ENCODE measurements at places on chromosomes 3 and 15.

DNA sequence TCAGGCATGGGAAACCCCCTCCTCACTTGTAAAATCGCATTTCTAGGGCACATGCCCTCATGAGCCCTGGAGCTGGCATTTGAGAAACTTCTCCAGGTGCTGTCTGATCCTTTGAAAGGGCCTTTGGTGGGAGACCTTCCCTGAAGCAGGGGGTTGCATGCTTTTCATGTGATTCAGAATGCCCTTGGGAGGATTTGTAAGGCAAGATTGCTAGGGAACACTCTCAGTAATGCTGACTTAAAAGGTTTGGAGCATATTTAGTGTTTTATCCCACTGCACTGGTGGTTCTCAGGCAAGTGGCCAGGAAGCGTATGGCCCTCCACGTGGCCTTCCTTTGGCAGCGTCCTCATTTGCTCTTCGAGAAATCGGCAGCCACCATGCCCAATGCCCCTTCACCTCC is 164.1 kb downstream of the ARRDC4 start:
- no peak for DNase-seq

GRCh38 chr3:149717391-149718056 is 34.8 kb downstream of the COMMD2 start:
- peak; percentile 35 for DNase-seq

GRCh38 chr15:43911235-43911781 is 84.5 kb downstream of the WDR76 start:
- no peak for DNase-seq

DNA sequence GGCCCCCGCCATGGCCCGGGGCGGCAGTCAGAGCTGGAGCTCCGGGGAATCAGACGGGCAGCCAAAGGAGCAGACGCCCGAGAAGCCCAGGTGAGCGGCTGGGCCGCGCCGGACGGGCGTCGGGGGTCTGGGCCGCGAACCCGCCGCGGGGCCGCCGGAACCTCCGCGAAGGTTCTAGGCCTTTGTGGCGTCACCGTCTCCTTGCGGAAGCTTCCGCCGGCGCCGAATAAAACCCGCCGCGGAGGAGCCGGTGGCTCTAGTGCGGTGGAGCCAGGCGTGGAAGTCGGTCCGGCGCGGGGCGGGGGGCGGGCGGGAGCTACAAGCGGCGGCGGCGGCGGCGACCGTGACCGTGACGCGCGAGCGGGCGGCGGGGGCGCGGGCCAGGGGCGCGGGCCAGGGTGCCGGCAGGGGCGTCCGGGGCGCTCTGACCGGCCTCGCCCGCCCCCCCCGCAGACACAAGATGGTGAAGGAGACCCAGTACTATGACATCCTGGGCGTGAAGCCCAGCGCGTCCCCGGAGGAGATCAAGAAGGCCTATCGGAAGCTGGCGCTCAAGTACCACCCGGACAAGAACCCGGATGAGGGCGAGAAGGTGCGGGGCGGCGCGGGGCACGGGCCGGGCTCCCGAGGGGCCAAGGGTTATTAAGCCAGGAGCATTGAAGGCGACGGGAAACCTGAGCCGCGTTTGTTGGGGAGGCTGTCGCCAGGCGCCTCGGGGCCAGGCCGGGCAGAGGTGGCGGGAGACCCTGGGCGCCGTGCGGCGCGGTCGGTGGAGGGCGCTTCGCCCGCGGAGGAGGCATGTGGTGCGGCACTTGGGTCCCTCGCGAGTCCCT is at the start of gene DNAJA4:
Gene DNAJA4, plus strand, starts transcription at position 259 of the 833 bp plus-strand sequence. Its CDS starts 202 bp downstream, at position 461.
- DNase-seq: no peak

GRCh38 chr3:111831840-111832239 is 27.2 kb upstream of the PHLDB2 start:
- no peak for DNase-seq

DNA sequence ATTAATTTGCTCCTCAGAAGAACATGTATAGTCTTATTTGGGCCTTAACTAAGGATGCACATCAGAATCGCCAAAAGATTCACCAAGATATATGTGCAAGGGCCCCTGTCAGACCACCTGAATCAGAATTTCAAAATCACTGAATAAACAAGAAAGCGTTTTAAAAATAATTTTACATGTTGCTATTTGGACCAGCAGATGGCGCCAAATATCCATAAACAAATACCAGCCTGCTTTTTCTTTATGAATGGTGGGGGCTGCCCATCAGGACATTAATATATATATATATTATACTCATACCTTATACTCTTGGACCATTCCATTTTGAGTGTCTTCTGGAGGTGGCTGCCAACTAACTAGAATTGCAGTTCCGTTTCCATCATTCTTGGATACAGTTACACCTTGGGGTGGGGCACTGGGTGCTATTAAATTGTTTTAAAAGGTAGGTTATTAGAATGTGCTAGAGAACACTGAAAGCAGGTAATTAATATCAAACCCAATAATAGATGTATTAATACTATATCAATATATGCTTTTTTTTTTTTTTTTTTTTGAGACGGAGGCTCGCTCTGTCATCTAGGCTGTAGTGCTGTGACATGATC is 1108.3 kb downstream of the ROBO1 start:
- no peak for DNase-seq

DNA sequence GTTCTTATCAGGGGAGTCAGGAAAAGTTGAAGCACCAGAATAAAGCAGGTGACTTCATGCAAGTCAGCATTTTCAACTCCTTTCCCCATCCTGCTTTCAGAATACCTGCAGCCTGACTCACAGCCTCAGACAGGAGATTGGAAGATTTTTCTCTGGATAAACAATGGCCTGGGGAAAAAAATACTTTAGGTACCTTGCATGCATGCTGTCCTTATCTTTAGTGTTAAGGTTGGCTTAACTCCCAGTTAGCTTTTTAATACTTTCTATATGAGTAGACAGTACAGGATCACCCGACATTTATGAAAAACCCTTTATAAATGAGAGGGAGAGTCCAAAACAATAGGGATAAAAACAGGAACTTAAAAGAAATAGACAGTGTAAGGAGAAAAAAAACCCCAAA is 53.6 kb downstream of the PAK2 start:
- no peak for DNase-seq

GRCh38 chr15:100438570-100438969 is 90.2 kb downstream of the CERS3 start:
- DNase-seq: no peak

DNA sequence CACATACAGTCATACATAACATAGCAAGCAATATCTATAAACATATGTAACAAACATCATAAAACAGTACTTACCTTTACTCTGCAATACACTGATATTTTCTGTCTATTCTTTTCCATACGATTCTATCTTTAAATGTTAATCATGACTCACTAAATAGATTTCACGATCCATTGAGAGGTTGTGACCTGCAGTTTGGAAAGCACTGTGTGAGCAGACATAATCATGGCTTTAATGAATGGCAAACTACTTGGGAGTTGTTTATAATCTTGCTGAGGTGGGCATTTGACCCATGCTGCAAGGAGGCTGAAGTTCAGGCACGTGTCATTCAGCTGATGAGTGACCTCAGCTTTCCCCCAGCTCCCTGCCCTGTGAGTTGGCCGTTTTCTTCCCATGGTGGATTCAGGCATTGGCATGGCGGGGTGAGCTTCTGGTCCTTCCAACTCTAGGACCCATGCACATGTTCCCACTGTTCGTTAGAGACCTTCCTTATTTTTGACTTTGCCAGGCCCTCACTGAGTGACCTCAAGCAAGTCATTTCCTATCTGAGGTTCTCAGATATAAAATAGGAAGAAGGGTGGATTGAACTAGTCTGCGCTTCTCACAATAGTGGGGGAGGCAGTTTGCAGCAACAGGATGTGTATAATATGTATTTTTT is 41.7 kb downstream of the PAQR5 start:
- DNase-seq: no peak

GRCh38 chr3:126947429-126947828 is 35.5 kb upstream of the PLXNA1 start:
- DNase-seq: no peak

GRCh38 chr15:89360294-89360971 is 25.8 kb upstream of the POLG start:
- DNase-seq: no peak

- DNase-seq: no peak
Observed at GRCh38 chr3:76470285-76470684, 569.6 kb upstream of the ROBO2 start.

GRCh38 chr3:54171509-54171908 is 49.2 kb downstream of the CACNA2D3 start:
- DNase-seq: no peak

DNA sequence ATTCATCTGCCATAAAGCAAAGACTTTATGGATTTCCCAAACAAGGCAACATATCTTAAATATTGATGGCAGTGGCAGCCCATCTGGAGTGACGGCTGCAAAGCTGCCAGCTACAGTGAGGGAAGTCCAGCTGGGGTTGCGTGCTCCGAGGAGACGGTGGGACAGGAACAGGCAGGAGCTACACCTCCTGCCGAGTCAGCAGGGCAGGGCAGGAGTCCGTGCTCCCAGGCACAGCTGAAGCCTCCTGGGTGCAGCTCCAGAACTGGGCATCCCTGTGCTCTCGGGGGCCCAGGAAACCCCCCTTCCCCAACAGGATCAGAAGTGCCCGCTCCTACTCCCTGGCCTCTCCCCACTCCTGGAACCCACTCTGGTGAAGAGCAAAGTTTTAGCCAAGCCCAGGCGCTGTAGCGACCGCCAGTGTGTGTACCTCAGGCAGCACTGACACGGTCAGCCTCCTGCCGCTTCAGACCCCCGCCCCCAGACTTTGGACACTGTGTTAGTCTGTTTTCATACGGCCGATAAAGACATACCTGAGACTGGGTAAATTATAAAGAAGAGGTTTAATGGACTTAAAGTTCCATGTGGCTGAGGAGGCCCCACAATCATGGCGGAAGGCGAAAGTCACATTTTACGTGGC is 556.4 kb upstream of the CCDC54 start:
- DNase-seq: no peak

GRCh38 chr15:60340207-60340921 is 57.4 kb downstream of the ANXA2 start:
- DNase-seq: no peak

DNA sequence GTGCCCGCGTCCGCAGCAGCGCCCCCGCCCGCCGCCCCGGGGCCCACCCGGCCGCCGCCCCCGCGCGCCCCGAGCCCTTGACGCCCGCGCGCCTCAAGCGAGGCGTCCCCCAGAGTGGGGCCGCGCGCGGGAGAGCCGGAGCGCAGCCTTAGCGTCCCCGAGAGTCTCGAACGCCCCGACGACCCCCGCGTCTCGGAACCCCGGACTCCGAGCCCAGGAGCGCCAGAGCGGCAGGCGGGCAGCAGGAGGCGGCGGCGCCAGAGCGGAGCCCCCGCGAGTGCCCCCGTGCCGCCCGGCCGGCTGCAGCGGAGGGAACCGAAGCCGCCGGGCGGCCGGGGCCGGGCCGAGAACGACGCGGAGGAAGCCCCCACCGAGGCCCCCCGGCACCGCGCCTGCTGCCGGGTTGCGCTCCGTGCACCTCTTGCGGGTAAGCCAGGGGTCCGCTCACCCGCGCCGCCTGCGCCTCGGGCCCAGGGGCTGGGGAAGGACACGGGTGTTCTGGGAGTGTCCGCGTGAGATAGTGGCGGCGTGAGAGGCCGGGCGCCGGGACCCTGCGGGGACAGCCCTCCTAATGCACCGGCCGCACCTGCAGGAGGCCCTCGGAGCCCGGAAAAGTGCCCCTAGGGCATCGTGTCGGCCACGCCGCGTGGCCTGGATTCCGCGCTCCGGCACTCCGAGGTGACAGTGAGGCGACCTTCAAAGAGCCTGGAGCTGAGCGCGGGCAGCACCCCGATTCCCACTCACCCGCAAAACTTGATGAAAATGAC is 52.0 kb upstream of the ULK4 start:
- peak; percentile 36 for DNase-seq

DNA sequence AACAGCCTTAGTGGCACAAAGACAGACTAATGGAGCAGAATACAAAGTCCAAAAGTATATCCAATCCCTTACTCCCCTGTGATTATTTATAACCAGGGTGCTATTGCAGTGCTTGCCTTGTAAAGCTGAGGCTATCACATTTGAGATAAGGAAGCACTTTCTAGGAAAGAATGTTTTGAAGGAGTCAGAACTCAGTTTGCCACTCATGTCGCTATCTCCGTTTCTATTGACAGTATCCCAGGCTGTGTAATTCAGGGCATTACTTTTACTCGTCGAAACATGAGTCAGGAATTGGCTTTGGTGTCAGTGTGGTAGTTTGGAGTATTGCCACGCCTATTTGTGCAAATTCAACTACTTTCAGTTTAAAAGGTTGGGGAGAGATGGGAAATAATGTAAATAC is 78.4 kb downstream of the FBXL2 start:
- DNase-seq: peak; percentile 55

DNA sequence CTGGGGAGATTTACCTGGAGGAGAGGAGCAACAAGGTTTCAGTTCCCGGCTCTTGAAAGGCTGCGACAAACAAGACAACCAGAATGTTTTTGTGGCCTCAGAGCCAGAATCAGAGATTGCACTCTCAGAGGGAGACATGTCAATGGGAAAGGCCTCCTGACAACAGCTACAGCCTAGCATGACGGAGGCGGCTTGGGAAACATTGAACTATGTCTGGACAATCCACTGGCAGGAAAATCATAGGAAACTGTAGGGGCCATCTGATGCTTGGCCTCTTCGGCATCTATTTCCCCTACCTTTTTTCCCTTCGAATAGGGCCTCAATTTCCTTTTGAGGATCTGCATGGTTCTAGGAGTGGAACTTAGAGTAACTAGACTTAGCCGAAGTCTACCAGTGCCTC is 13.2 kb upstream of the PTPN23 start:
- DNase-seq: no peak

GRCh38 chr15:70608144-70608543 is 155.2 kb downstream of the UACA start:
- no peak for DNase-seq

GRCh38 chr3:127226946-127227842 is 34.3 kb downstream of the PRR23E start:
- no peak for DNase-seq

DNA sequence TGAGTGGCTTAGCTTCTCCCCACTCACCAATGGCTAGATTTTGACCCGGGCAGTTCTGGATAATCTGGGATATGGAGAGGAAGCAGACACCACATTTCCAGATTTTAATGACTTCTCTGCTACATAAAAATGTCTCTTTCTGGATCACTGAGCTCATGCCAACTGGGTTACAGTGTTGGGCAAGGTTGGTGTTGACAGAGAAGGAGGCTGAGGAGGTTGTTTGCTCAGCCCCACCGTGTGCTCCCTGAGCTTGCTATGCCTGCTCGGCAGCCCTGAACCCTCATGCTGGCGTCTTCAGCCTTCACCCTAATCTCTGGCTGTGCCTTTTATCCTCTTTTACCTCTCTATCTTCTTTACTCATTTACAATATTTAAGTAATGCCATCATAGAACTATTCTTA is 53.0 kb upstream of the KPNA4 start:
- no peak for DNase-seq

DNA sequence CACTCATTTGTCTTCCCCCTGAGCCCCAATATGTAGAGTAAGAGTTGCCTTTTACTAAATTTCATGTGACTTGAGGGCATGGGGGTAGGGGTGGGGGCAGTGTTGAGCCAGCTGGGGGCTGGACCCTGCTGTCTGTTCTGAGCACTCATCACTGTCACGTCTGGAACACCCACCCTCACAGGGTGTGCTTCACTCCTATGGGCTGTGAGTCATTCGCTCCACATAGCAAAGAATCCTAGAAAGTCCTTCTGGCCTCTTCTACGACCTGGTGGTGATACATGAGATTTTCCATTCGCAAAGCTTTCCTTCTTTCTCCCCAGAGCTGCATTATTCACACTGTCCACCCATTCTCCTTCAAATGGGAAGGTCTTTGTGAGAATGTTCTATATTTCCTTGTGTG is 43.6 kb upstream of the MGLL start:
- no peak for DNase-seq

All from HuH-7 (cell line).